ENCODE measurements at places on chromosomes 7 and 10.

DNA sequence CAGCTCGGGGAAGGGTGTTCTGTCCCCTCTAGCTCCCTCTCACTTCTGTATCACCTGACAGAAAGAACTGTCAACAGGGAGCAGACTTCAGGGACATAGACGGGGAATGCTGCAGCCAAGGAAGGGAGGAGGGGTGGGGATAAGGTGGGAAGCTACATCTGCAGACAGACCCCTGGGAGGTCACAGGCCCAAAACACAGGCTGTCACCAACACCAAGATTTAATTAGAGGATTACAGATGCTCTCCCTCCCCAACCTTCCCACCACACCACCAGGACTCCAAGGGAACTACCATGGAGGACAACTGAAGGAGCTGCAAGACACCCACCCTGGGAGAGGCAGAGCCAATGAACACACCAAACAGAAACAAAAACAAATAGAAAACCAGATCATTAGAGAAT lies 425.2 kb upstream of the VSTM2A start:
- no peak for DNase-seq

DNA sequence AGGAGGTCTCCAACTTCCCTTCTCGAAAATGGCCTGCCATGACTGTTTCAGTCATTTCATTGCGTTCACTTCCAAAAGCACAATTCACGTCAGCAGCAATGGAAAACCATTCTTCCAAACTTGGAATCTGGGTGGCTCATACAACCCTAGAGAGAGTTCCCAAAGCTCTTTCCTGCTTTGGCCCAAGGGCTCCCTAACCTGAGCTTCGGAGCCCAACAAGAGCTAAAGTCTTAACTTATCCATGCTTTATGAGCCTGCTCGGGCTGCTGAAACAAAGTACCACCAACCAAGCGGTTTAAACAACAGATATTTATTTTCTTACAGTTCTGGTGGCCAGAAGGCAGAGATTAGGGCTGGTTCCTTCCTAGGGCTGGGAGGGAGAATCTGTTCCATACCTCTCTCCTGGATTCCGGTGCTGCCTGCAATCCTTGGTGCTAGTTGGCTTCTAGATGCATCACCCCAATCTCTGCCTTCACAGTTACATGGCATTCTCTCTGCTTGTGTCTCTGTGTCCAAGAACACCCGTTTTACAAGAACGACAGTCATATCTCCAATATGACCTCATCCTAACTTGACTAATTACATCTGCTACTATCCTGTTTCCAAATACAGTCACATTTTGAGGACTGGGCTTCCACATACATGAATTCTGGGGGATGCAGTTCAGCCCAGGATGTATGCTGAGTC lies 33.5 kb downstream of the CAMK2B start:
- DNase-seq: no peak

DNA sequence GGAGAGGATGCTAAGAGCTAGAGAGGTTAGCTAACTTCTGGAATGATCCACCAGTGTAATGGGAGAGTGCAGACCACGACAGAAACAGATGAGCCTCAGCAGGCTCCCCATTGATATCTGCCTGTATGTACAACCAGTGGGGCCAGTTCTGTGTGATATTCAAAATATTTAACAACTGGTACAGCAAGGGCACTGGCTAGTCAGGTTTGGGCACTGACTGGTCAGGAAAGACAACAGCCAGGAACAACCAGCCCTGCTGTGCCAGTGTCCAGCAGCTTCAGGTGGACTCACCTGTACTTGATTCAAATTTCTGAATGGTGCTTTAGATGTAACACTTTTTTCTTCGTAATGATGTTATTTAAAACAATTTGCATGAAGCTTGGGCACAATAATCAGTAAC lies 5.9 kb upstream of the TRIL start:
- DNase-seq: no peak

GRCh38 chr10:114623661-114624294 lies 34.3 kb downstream of the ABLIM1 start:
- no peak for DNase-seq

Data from activated naive CD8-positive, alpha-beta T cell treated with anti-CD3 and anti-CD28 coated beads, Interleukin-2, amount 50 U/mL, for 16 hours (primary cell).